ENCODE measurements at places on chromosomes 5 and 9.

DNA sequence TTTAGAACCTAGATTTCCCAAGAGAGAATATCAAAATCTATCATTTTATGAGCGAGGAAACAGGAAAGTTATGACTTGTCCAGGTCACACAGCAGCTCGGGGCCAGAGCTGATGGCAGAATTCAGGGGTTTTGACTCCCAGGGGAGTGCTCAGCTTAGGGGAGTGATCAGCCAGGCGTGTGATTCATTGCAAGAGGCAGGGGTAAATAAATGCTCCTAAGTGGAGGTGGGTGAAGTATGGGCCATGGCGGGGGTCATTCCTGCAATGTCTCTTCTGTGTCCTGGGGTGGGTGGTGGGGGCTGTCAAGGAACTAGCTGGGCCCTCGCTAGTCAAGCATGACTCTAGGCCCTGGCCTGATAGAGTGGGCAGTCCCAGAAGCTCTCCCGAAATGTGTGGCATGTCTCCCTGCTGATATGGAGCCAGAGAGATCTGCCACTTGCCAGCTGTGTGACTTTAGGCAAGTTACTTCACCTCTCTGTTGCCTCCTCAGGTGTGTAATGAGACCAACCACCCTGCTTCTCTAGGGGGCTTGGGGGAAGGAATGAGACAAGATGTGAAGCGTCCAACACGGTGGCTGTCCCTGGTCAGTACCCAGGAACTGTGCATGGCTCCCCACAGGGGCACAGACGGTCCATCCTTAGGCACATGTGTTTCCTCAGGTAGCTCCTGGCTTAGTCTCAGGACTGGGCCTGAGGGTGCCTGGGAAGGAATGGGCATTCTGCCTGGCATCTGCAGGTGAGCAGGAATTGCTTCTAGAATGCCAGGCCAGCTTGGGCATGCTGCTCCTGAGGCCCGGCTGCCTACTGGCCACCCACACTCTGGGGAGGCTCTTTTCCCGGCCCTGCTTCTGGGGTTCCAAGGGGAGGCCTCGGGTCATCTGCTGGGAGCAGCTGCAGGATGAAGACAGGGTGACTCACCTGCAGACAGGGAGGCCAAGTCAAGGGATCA lies 36.5 kb upstream of the SH3PXD2B start:
- DNase-seq = no peak

DNA sequence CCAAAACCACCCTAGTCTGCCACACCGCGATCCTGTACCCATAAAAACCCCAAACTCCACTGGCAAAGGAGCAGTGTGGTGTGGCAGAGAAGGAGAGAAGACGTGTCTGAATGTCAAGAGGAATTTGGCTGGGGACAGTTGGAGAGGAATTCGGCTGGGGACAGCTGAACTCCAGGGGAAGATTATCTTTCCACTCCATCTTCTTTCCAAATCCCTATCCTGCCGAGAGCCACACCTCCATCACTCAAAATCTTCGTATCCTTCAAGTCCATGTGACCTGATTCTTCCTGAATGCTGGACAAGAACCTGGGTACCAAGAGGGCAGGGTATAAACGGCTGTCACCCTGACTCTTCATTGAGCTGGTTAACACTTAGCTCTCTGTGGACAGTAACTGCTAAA lies 448.1 kb downstream of the ARHGEF28 start:
- no peak for DNase-seq

DNA sequence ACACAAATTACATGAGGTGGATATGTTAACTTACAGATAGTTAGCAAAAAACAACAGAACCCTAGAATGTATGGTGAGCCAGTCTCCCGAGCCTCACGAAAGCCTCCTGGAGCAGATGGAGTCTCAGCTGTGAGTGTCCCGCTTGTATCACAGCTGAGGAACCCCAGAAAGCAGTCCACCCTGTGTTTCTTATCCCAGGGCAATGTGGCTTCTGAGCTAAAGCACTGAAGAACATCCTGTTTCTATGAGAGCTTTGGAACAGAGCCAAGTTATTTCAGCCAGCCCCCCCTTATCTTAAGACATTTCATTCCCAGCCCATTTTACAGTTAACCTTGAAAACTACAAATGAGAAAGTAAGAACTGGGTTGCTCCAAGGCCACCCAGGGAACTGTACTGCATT lies 1220.9 kb upstream of the CDH6 start:
- DNase-seq = no peak

DNA sequence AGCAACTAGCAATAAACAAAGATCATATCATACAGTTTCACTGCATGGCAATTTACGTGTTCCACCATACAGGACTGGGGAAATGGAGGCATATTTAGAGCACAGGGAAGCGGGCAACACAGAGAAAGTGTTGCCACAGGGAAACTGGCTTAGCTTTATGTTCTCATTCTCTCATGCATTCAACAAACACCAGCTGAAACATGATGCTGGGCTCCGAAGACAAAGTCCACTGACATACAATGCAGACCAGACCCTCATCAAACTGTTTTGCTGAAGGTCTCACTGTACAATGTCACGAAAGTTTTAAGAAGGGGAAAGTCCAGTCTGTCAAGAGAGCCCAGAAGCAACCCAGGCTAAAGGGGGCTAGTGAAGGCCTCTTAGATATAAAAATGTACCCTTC lies 115.1 kb downstream of the MAPKAP1 start:
- DNase-seq = no peak

DNA sequence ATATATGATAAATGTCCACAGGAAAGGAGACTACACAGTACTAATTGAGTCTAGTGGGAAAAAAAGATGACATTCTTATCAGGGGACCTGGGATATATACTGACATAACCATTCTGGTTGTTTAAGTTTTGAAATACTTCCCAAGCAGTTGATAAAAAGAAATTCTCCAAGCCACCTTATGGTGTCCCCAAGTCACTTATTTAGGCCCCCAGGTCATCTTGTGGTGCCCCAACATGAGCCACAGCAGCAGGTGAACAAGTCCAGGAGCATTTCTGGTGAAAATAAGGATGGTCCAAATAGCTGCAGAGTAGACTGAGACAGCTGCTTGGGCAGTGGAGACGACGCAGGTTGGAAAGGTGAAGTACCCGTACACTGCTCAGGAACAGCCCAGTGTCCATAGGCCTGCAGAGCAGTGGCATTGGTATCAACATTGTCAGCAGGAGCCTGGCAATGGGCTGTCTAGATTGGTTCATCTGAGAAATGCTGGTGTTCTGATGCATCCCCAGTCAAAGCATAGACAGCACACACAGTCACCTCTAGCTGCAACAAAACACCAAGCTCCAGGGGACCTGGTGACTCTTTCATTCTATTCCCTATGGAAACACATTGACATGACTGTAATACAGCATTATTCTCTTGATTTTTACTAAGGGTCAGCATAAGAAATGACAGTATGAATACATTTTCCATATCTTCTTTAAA lies 430.6 kb downstream of the NR2F1-AS1 start:
- DNase-seq = no peak

DNA sequence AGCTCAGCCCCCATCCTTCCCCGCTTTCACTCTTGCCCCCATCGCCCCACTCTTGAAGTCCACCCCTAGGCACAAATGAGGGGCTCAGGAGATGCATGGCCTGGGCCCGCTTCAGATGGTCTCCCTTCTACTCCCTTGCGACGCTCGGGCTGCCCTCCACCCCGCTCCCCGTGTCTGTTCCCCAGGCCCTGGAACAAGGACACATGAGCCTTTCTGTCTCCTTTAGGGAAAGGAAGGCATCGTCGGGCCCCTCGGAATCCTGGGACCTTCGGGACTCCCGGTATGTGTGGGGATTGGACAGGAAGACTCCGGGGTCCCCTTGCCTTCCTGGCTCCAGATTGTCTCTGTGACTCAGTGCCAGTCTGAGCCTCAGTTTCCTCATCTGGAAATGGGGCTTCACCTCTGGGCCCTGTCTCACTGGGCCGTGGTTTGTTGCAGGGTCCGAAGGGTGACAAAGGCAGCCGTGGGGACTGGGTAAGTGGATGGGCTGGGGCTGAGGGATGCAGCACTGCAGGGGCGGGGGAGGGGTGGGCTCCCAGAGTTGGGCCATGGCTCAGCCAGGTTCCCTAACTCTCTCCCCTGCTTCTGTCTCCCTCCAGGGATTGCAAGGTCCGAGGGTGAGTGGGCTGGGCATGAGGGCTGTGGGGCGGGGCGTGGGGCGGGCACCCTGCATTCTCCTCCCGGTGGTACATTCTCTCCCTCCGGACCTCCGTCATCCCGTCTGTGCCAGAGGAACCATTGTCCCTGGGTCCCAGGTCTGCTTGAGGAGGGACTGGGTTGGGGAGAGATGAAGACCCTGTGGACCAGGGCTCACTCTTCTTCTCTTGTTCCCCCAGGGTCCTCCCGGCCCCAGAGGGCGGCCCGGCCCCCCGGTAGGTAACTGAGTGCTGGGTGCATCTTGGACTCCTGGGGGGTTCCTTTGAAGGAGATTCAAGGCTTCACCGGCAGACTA lies 21.8 kb upstream of the ORM1 start:
- no peak for DNase-seq

- DNase-seq = no peak
Observed at GRCh38 chr5:29309359-29309758, 1884.1 kb upstream of the CDH6 start.

All from stimulated activated CD8-positive, alpha-beta memory T cell treated with anti-CD3 and anti-CD28 coated beads, Interleukin-2, amount 100 ng/mL, for 1 hour (primary cell).